NCI-H1436 (cell line): ENCODE measurements at places on chromosomes 7 and 10.
A peak's percentile ranks its signal among the peaks of the same experiment; 100 is the strongest.

DNA sequence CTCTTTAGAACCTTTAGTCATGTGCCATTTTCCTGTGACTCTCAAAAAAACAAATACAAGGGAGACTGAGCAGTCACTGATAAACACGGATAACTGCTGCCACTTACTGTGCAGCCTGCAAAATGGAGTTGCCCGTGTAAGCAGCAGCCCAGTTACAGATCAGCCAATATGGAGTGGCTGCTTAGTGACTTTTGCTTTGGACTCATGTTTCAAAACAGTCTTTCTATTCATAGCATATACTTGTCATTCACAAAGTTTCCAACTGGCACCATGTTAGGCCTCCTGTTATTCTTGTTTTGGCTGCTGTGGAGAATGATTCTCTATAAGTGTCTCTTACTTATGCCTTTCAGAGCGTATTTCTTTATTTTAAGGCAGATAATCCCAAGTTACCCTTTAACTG lies 3.0 kb downstream of the FAM204A start:
- DNase-seq = peak; percentile 8

DNA sequence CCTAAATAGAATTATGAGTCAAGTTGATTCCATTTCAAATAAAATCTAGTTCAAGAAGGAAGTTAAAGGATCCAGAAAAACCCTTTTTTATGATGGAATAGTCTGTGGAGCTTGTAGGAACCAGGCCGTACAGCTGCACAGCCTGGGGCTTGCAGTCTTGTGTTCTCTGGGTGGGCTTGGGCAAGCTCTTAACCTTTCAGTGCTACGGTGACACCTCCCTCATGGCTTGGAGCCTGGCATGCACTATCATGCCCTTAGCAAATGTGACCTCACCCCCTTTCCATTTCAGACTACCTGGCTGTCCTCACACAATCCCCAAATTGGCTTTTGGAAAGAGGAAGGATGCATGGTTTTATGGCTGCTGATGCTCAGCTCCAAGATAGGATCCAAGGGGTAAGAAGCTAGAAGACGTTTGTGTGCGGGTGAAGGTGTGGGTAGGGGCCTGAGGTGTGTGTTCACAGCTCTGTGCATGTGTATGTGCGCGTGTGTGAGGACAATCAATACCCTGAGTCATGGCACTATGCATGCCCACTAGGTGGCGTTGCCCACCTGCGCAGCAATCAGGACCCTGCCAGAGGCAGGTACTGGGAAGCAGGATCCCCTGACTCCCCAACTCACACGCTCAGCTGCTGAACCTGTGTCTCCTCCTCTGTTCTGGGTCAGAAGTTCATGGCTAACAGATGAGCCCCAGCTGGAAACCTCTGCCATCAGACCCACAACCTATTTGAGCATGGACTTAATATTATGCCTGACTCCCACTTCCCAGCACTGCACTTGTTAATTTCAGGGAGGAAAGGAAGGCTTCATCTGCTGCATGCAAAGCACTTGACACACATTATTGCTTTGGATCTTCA lies 113.4 kb downstream of the PTPN20 start:
- DNase-seq = peak; percentile 43

GRCh38 chr10:8041284-8041991 lies 13.1 kb upstream of the GATA3 start:
- no peak for DNase-seq

DNA sequence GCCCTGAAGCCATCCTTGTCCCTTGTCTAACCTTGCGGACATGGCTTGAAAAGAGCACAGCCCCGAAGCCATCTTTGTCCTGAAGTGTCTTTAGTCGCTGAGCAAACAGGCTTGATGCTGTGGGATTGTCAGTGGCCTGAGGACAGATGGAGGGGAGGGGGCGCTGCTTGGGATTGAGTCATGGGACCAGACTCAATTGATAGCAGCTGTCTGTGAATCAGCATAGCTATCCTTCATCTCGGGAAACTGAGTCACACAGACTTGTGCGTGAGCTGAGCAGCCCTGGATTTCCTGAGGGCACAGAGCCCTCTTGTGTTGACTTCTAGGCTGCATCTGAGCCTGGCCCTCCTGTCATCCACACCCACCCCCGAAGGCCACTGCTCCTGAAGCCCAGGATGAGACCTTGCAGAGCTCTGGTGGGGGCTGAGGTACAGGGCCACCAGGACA lies 14.4 kb downstream of the MYO1G start:
- DNase-seq = no peak

- no peak for DNase-seq
These were observed 62.2 kb downstream of the VIM start for GRCh38 chr10:17290226-17290625.

DNA sequence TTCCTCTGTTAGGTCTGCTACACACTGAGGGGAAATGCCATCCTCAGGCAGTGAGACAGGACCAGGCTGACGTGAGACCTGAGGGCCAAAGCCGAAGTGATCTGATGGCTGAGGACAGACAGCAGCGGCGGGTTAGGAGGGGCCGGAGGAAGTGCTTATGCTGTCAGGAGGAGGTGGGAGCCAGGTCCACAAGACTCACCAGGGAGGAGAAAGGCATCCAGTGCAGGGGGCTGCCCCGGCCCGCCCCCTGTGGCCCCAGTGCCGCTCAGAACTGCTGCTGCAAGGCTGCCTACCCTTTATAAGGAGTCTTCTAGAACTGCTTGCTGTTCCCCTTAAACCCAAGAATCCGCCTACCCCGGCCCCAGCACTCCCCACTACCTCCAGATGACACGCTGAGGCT lies 19.8 kb downstream of the AKR1E2 start:
- DNase-seq = no peak

DNA sequence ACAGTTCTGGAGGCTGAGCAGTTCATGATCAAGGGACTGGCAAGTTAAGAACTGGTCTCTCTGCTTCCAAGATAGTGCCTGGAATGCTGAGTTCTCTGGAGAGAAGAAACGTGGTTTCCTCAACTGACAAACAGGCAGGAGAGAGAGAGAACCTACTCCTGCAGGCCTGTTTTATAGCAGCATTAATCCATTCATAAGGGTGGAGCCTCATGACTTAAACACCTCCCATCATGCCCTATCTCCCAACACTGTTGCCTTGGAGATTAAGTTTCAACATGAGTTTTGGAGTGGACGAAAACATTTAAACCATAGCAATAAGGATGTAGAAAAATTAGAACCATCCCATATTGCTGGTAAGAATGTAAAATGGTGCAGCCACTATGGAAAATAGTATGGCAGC lies 32.3 kb upstream of the IMMP2L start:
- no peak for DNase-seq

GRCh38 chr7:83672157-83672556 lies 23.2 kb upstream of the SEMA3E start:
- no peak for DNase-seq
